ENCODE measurements at places on chromosomes 13 and 19. TPM values are rescaled to one million over a fixed set of nuclear protein-coding genes. Genes with fewer than 3 reads are reported as not detected.

- no peak for DNase-seq
Measured at GRCh38 chr13:27493981-27494380, 43.6 kb upstream of the MTIF3 start.

GRCh38 chr19:33670398-33670797 is 48.6 kb downstream of the CHST8 start:
- peak; percentile 27 for DNase-seq

DNA sequence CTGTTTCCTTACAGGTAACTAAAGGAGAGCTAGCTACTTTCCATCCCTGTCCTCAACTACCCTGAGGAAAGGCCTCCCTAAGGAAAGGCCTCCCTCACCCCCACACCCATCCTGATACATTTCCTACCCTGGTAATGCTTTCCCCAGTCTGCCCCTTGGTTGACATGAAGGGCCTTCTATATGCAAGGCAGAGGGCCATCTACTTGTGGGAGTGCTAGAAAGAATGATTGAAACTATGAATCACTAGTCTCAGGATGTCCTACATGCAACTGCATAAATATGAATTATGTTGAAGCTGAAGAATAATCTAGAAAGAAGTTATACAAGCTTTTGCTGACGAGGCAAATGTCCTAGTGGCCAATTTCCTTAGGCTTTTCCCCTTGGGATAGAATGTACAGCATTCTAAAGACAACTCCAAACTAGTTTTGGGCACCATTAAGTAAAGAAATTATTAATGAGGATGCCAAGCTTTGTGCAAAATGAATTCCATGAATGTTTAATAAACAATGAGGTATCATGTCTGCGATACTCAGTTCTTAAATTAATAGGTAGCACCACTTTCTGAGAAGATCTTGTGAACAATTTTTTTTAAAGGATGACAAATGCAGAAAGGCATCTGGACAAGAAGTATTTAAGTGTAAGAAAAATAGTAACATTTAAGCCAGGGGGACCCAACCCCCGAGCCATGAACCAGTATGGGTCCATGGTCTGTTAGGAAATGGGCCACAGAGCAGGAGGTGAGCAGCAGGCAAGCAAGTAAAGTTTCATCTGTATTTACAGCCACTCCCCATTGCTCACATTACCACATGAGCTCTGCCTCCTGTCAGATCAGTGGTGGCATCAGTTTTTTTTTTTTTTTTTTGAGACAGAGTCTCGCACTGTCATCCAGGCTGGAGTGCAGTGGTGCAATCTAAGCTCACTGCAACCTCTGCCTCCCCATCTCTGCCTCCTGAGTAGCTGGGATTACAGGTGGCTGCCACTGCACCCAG is 223.0 kb downstream of the LHFPL6 start:
- no peak for DNase-seq

- DNase-seq = no peak
Measured at GRCh38 chr19:16340092-16340491, 15.5 kb downstream of the KLF2 start.

The OR10H1 gene
- not detected for total RNA-seq

The PSG6 gene
- not detected for total RNA-seq
